ENCODE measurements at places on chromosomes 6 and 20.

GRCh38 chr6:75166236-75166635, 39.6 kb downstream of the COL12A1 start:
- ATAC-seq, result no peak

GRCh38 chr6:116369964-116370759, 585 bp upstream of the DSE start:
- ATAC-seq, result no peak

GRCh38 chr6:22699151-22699550, 129.8 kb downstream of the HDGFL1 start:
- ATAC-seq, result no peak

DNA sequence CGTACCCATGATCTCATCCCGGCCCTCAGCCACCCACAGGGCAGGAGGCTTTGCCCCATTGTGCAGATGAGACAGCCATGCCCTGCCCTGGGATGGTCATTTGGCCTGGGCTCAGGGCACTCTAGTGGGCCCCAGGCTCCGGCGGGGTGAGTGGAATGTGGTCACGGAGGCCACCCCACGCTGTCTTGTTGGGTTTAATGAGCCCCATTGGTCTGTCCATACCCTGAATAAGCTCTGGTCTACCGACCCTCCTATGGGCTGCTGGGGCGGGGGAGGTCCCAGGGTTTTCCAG, 50.6 kb downstream of the FGD2 start:
- ATAC-seq, result peak; percentile 54

DNA sequence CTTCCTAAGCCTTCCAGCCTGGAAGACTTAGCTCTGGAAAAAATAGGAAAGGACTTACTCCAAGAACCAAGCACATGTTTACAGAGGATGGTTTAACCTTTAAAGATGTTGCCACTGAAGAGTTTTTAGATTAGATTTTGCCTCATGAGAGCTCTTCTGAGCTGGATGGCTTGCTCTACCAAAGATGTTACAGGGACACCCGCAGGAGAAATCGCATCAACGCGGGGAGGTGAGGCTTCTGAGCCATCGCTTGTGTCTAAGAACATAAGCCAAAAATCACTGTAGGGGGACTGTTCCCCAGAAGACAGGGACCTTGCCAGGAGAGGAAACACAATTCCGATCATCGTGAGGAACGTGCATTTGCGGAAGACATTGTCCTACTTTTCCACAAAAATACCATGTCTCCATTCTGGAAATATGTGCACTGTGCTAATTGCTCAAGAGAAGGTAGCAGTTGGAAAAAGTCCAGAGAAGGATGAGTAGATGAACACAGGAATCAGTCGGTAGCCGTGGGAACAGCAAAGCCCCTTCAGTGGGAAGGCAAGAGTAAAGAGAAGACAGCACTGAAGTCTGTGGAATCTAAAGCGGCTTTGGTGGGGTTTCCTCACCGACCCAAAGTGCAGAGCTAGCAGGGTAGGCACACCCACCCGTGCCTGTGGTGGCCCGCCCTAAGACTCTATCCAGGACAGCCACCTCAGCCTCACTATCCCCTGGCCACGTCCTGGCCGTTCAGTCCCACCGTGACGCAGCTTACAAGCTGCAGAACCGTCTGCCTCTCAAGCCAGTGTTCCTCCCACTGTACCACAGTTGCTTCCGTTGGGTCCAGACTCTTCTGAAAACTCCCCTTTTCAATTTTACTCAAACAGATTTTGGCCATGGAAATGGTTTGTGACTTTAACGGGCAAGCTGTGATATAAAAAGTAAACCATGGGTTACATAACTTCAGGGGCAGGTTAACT, 334.8 kb downstream of the NRN1 start:
- peak; percentile 14 for ATAC-seq

GRCh38 chr20:62136283-62137091, 6.7 kb downstream of the PSMA7 start:
- ATAC-seq, result peak; percentile 40

- no peak for ATAC-seq
Observed at GRCh38 chr6:109767961-109768360, 76.9 kb downstream of the FIG4 start.

DNA sequence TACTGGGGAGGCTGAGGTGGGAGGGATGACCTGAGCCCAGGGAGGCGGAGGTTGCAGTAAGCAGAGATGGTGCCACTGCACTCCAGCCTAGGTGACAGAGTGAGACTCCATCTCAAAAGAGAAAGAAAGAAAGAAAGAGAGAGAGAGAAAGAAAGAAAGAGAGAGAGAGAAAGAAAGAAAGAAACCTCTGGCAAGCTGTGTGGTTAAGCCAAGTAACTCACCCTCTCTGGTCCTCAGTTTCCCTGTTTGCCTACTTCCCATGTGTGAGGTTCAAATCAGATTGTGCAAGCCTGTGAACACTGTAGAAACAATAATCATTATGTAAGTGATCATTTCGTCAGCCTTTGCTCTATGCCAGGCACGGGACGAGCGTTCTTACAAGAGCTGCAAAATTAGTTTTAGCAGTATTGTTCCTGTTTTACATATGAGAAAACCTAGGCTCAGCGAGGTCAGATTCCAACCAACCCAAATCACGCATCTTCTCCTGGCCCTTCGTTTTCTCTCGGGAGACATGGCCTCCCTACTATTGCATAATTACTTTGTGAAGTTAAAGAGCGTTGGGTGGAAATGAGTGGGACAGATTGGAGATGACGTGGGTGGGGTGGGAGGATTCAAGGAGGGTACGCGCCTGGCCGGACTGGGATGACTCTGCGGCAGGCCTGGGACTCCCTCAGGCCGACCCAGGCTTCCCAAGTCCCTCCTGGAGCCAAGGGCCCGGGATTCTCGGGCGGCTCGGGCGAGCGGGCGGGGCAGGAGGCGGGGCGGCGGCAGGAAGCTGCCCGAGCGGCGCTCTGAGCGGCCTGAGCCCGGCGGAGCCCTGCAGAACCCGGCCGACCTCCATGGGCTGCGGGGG, at the start of gene SNX21:
SNX21 (plus strand) TSS at position 770 of the 853 bp plus-strand sequence. CDS start 121 bp downstream, outside the sequence.
- peak; percentile 73 for ATAC-seq

DNA sequence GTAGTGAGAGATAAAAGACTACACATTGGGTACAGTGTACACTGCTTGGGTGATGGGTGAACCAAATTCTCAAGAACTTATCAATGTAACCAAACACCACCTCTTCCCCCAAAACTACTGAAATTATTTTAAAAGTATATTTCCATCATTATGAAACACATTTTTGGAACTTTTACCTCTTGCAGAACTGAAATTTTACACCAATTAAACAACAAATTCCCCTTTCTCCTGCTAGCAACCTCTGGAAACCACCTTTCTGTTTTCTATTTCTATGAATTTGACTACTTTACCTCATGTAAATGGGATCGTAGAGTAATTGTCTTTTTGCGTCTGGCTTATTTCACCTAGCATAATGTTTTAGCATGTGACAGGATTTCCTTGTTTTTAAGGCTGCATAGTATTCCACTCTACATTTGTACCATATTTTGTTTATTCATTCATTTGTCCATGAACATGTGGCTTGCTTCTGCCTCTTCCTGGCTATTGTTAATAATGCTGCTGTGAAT, 149.9 kb upstream of the PHACTR1 start:
- ATAC-seq, result no peak

DNA sequence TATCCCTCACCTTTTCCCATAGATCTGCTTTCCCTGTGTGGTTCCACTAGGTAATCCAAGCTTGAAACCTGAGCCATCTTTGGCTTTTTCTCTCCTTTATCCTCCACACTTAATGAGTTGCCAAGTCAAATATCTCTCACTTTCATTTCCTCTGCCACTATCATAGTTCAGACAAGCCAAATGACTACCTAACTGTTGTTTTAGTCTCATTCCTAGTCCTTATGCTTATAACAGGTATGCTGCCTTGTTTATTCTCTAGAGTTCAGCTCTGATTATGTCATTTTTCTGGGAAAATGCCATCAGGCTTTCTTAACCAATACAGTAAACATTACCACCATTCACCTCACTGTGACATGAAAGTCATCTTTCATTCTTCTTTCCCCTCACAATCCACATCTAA, 6.5 kb downstream of the EFHC1 start:
- no peak for ATAC-seq

DNA sequence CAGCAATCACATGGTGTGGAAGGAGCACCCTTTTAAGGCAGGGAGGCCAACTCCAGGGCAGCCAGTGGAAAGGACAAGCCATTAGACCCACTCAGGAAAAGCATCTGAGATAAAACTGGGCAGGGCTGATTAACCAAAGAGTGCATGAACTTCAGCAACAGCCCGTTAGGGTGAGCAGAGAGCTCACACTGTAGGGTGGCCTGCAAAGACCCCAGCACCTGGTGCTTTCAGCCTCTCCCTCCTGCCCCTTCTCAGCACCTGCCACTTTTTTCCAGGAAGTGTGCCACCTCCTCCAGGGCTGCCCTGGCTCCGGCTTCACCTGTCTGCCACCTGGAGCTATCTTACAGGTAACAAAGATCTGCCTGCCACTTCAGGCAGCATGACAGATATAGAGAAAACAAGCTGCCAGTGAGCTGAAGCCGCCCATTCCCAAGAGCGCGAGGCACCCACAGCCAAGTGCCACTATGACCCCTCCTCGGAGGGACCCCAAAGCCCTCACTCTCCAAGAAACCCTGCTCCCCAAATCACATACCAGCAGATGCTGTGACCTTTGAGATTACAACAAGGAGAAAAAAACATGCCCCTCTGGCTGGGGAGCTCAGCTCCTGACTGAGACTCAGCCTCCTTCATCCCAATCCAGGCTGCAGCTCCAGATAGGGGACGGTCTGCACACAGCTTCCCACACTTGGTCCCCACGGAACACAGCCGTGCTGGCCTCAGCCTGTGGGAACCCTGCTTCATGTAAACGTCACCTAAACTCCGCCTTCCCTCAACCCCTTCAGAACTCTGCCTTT, 71.2 kb downstream of the ABHD12 start:
- ATAC-seq, result no peak

- peak; percentile 84 for ATAC-seq
Observed at GRCh38 chr6:4714961-4715501, 61.2 kb upstream of the CDYL start.

GRCh38 chr6:4906293-4907276, 97.3 kb downstream of the RPP40 start:
- ATAC-seq, result no peak

- no peak for ATAC-seq
Observed at GRCh38 chr6:128252341-128253176, 267.8 kb downstream of the PTPRK start.

DNA sequence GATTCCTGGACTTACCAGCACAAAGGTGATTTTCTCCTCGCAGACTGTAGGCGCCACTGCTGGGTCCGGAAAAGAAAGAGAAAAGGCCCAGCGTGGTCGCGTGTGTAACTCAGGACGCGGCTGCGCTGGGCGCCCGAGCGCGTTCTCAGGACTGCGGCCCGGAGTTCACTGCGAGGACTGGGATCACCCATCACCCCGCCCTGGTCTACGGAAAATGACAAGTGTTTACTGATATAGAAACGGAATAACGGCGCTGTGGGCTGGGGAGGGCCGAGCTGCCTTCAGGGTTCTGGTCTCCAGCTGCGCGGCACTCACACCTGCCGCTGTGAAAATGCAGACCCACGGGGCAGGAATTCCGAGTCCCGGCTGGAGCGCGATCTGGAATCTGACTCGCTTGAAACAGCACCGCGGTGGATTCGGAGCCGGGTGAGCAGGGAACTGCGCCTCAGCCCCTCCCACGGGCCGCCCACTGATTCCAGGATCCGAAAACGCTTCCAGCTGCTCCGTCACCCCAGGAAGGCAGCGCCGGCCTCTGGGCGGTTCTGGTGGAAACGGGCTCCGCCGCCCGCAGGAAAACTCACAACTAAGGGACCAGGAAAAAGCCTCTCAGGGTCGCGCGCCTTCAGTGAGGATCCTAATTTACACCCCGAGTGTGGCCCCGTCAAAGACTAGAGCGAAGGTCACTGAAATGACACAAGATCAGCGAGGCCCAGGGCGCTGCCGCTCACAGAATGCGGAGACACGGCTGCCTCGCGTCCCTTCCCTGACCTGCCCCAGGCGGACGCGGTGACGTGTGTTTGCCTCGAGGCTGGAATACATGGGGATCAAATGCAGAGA, 34.5 kb downstream of the HLA-A start:
- peak; percentile 79 for ATAC-seq

DNA sequence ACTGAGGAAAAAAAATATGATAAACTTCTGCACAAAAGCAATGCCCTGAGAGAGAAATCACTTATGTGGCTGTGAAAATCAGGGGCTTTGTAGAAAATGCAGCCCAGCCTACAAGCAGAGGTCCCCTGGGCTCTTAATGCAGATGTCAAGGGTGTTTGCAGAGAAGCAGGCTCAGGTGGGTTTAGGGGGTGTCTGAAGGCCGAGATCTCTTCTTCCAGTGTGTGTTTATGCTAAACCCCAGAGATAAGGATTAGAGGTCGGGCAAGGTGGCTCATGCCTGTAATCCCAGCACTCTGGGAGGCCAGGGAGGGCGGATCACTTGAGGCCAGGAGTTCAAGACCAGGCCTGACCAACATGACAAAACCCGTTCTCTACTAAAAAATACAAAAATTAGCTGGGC, 78.5 kb downstream of the TMEM242 start:
- ATAC-seq, result no peak

DNA sequence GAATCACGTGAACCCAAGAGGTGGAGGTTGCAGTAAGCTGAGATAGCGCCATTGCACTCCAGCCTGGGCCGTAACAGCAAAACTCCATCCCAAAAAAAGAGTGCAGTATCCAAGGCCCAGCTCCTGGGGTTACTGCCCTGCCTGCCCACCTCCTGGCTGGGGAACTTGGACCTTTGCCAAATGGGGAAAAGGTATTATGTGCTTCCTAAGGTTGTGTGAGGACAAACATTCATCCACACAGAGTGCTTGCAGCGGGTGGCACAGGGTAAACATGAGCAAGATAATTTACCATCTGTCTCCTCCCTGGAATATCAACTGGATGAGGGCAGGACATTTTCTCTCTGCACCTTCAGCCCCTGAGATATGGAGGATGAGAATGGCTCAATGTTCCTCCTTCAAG, 94.9 kb upstream of the POPDC3 start:
- no peak for ATAC-seq

GRCh38 chr6:128204616-128205015, 303.8 kb upstream of the THEMIS start:
- ATAC-seq, result no peak

GRCh38 chr20:3645309-3646066, 17.7 kb downstream of the GFRA4 start:
- ATAC-seq, result peak; percentile 58

- ATAC-seq, result no peak
Observed at GRCh38 chr6:170018936-170019817, 267.8 kb downstream of the ERMARD start.

GRCh38 chr6:142946924-142947713, 2.1 kb upstream of the HIVEP2 start:
- peak; percentile 58 for ATAC-seq
